ENCODE measurements at places on chromosomes 11 and 22. TPM values are rescaled to one million over a fixed set of nuclear protein-coding genes. Genes with fewer than 3 reads are reported as not detected.

The SERPING1 gene
- total RNA-seq = 216 TPM

- peak overlapping the region; percentile 77 for H3K27ac ChIP-seq
- H3K36me3 ChIP-seq = no peaks in the 10 kb centered on the region
- H3K4me3 ChIP-seq = no peak overlapping the region
- peak; percentile 59 for DNase-seq
- no peaks in the 10 kb centered on the region for H3K27me3 ChIP-seq
- peaks cover 48% of the 10 kb centered on the region for H3K4me1 ChIP-seq
Observed at GRCh38 chr22:23200898-23201297, 20.6 kb downstream of the BCR start.

- no peak for DNase-seq
- no peak overlapping the region for H3K27ac ChIP-seq
- no peaks in the 10 kb centered on the region for H3K36me3 ChIP-seq
- no peaks in the 10 kb centered on the region for H3K27me3 ChIP-seq
- H3K4me1 ChIP-seq = no peaks in the 10 kb centered on the region
Observed at GRCh38 chr11:69664901-69665300, 10.3 kb downstream of the LTO1 start.

GRCh38 chr11:134689886-134690285, 277.8 kb upstream of the B3GAT1 start:
- no peak overlapping the region for H3K4me3 ChIP-seq
- H3K27ac ChIP-seq = no peak overlapping the region
- DNase-seq = no peak
- H3K36me3 ChIP-seq = no peaks in the 10 kb centered on the region
- no peaks in the 10 kb centered on the region for H3K27me3 ChIP-seq
- H3K4me1 ChIP-seq = no peaks in the 10 kb centered on the region

The RABL2B gene
- total RNA-seq = 10.6 TPM

GRCh38 chr22:24155627-24156140, 25.6 kb upstream of the SUSD2 start:
- peak; percentile 81 for DNase-seq
- H3K4me3 ChIP-seq = peak overlapping the region; percentile 29
- H3K27ac ChIP-seq = peak overlapping the region; percentile 56
- no peaks in the 10 kb centered on the region for H3K27me3 ChIP-seq

- no peak overlapping the region for H3K27ac ChIP-seq
- H3K4me1 ChIP-seq = no peaks in the 10 kb centered on the region
- no peaks in the 10 kb centered on the region for H3K36me3 ChIP-seq
- no peak for DNase-seq
- H3K4me3 ChIP-seq = no peak overlapping the region
Observed at GRCh38 chr11:32400670-32401369, 34.5 kb downstream of the WT1 start.

The APOA4 gene
- not detected for total RNA-seq

GRCh38 chr11:115941481-115941993, 437.3 kb upstream of the CADM1 start:
- H3K4me3 ChIP-seq = no peak overlapping the region
- H3K27me3 ChIP-seq = no peaks in the 10 kb centered on the region
- DNase-seq = peak; percentile 25
- H3K4me1 ChIP-seq = no peaks in the 10 kb centered on the region
- H3K36me3 ChIP-seq = no peaks in the 10 kb centered on the region

The MRGPRX4 gene
- not detected for total RNA-seq

The TEX54 gene
- not detected for total RNA-seq

All from body of pancreas (tissue), 4 donors.